ENCODE measurements at places on chromosomes 2 and 18.

GRCh38 chr2:241110089-241110606, 8.1 kb upstream of the MTERF4 start:
- no peak for DNase-seq

GRCh38 chr2:32008805-32009515, 1.8 kb downstream of the MEMO1 start:
- peak; percentile 18 for DNase-seq

- no peak for DNase-seq
Measured at GRCh38 chr18:8041526-8042111, 474.5 kb downstream of the PTPRM start.

GRCh38 chr18:62209046-62209445, 22.0 kb downstream of the RELCH start:
- DNase-seq, result no peak

- no peak for DNase-seq
Measured at GRCh38 chr2:68368654-68369336, 3.7 kb downstream of the PLEK start.

DNA sequence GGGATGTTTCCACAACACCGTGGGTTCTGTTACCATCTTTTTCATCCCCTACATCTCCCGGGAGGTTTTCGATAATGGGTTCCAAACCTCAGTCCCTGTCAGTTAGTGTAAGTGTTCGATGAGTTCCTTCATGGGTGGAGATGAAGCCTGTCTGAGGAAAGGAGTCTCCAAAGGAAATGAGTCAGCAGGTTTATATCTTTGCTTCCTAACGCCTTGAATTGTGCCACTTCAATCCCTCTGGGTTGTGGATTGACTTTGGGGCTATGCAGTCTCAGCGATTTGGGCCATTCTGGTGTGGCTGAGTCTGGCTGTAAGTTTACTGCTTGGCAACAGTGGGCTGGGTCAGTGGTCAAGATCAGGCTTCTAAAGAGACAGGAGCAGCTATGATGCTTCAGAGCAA, 1.2 kb downstream of the SERPINB5 start:
- no peak for DNase-seq

- DNase-seq, result no peak
Measured at GRCh38 chr2:39728941-39729351, 50.1 kb downstream of the THUMPD2 start.

DNA sequence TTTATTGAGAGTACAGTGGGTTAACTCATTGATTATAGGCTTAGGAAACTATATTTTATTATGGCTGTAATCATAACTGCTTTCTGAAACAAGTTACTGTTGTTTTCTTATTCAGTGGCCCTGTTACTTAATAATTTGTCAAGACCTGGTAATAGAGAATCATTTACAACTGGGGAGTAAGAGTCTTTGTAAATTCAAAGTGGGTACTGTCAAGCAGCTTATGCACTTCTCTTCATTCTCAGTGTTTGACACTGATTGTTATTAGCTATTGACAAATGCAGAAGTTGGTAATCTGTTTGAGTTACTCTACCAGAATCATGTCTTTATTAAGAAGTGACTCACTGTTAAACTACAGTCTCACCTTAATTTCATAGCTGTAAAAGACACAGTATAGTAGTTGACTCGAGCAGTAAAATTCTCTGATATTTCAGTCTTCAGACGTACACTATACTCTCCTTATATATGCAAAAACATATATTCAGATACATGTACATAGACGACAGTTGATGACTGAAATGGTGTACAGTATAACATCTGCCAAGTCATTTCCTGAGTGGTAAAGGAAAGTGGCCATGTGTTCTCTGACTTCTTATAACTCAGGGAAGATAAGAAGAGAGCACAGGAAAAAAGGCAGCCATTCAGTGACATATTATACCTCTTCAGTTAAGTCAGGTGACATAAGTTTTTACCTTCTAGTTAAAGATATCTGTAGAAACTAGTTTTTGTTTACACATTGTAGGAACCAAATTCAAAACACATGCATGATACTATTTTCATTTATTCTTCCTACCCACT, 36.0 kb upstream of the TTC27 start:
- no peak for DNase-seq

GRCh38 chr18:39647627-39648534, 2082.3 kb upstream of the CELF4 start:
- no peak for DNase-seq

DNA sequence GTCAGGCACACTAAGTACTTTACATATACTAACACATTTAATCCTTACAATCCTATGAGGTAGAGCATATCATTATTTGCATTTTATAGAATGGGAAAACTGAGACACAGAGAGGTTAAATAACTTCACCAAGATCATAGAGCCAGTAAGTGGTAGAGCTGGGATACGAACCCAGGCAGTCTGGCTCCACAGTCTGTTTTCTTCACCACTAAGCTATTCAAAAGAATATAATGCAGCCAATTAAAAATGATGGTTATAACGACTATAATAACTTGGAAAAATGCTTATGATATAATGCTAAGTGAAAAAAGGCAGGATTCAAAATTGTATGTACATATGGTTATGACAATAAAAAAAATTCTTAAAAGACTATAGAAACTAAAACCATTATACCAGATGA, 7.3 kb downstream of the THOC1 start:
- DNase-seq, result no peak

DNA sequence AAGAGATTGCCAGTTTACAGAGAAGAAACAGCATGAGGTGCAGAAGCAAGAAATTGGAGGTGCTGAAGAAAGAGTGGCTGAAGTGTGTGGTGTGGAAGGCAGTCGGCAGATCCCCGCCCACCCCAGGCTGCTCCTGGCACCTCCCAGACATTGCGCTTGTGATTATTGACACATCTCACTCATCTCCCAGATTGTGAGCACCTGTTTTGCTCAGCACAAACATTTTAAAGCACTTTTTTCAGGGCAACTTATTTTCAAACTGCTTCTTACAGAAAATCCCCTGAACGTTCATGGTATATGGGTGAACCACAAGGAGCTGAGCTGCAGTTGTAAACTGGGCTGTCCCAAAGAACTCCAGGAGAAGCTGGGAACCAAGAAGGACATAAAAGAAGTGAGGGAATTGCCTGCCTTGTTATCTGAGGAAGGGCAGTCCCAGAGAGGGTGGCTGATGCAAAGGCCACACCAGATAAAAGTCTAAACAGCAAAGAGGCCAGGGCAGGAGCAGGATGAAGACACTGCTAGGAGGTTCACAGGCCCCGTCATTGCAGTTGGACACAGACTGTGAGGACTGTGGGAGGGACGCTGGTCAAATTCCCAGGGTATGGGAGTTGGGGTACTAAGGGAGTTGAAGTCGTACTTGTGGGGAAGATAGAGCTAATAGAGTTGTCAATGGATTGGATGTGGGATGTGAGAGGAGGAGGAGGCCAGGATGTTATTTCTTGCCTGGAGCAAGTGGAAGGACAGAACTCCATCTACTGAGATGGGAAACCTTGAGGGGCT, 65.1 kb downstream of the INPP4A start:
- no peak for DNase-seq

- DNase-seq, result no peak
Measured at GRCh38 chr2:70686577-70687460, 81.2 kb downstream of the ADD2 start.

GRCh38 chr18:37980556-37980955, 415.0 kb upstream of the CELF4 start:
- no peak for DNase-seq

- no peak for DNase-seq
Measured at GRCh38 chr2:230068651-230069055, at the start of gene SLC16A14. Gene SLC16A14, minus strand, starts transcription at chr2:230068924. Its CDS starts 9,572 bp downstream, at chr2:230059352.

DNA sequence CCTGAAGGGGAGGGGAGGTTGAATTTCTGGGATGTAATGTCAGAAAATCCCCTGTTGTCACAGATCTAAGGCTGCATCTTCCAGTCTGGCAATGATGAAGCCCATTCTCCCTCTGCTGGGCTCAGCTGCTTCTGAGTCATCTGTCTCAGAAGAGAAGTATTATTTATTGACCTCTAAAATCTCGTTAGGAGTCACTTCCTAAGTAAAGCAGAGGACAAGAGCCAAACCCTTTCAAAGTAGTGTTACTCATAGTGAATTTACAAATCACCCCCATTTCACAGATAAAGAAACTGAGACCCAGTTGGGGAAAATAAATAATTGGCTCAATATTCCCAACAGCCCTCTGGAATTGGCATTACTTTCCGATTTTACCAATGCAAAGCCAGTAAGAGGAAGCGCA, 167.3 kb upstream of the SKOR2 start:
- no peak for DNase-seq

- no peak for DNase-seq
Measured at GRCh38 chr18:34550902-34551301, 159.2 kb upstream of the DTNA start.

- no peak for DNase-seq
Measured at GRCh38 chr2:232183279-232183678, 195.3 kb upstream of the ALPP start.

DNA sequence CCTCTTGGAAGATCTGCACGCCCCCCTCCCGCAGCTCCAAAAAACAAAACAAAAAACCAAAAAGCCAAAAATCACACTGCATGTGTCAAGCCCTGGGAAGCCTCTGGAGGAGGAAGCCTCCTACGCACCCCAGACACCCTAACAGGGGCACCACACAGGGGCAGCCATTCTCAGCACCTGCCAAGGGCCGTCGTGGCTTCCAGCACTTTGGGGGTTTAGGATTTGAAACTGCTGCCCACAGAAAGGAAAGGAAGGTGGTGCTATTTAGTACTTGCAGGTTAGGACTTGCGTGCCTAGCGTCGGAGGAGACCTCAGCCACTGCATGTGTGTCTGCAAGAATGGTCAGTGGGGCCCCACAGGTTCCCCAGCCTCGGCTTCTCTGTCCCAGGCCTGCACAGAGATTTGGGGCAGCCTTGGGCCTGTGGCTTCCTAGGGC, 419 bp upstream of the GPR55 start:
- peak; percentile 37 for DNase-seq

DNA sequence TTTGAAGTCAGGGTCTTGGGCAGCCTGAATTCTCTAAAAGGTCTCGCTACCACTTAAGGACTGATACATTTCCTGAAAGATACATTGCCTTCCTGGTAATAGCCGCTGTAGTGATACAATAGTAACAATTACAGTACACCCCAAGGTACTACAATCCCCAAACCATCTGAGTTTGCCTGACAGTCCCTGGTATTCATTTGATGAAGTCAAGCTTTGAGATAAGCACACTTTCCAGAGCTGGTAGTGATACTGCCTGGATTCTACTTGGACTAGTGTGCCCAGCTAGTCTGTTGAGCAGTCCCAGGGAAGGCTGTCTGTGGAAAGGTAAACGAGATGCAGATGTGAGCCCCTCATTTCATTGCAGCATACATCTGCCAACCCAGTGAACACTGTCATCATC, 24.4 kb upstream of the ITGB6 start:
- DNase-seq, result no peak

DNA sequence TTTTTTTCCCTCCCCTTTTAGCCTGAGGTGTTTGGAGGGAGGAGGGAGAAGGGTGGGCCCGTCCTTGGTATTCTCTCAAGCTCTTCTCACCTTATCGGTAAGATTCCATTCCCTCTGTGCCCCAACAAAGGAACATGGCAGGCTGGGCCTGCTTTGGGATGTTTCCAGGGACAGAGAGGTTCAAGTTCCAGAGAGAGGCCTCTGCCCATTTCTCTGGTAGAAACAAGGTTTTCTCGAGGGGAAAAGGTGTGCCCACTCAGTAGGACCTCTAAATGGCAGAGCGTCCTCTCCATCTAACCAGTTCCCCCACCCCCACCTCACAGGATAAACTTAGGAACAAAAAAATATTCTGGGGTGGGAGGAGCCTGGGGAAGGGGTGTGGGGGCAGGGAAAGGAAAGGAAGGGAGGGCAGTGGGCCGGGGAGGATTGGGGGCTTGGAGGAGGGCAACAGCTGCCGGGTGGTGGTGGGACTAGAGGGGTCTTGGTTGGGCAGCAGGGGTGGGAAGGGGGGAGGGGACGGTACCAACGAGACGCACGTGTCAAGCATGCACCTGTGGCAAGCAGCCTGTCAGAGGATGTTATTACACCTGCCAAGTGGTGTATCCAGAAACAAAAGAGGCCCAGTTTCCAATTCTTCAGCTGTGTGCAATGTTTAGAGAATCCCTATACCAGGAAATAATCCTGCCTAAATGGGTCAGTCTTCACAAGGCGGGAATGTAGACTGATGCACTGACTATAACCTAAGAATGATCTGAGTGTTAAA, 2.1 kb downstream of the PCBP1 start:
- peak; percentile 19 for DNase-seq

DNA sequence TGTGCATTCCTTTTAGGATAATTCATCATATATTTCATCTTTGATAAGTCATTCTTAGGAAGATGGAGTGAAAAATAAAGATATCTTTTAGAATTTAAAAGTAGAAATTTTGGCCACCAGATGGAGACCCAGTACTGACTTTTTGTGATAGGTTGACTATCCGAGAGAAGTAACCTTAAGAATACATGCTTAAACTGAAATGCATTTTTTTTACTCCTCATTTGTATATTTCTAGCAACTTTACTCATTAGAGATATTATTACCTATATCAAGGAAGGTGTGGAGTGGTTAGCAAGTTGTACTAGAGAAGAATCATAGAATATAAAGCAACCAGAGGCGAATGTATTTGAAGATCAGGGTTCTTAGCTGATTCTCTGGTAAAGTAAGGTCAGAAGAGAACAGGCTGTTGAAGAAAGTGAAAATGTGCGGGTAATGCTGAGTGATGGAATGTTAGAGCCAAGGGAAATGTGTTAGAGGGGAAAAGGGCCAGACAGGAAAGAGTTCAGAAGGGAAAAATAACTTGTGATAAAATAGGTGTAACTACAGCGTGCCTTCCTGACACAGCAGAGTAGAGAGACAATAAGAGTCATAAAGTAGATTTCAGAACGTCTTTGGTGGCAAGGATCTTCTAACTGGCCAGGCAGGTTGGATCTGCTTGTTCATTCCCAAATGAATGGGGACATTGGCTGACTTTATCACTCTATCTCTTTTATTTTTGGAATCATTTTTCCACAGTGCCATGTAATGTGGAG, 52.3 kb downstream of the TDRD15 start:
- no peak for DNase-seq

GRCh38 chr2:203225423-203226039, 13.3 kb upstream of the CYP20A1 start:
- no peak for DNase-seq

- no peak for DNase-seq
Measured at GRCh38 chr18:25166113-25166512, 185.9 kb downstream of the ZNF521 start.

DNA sequence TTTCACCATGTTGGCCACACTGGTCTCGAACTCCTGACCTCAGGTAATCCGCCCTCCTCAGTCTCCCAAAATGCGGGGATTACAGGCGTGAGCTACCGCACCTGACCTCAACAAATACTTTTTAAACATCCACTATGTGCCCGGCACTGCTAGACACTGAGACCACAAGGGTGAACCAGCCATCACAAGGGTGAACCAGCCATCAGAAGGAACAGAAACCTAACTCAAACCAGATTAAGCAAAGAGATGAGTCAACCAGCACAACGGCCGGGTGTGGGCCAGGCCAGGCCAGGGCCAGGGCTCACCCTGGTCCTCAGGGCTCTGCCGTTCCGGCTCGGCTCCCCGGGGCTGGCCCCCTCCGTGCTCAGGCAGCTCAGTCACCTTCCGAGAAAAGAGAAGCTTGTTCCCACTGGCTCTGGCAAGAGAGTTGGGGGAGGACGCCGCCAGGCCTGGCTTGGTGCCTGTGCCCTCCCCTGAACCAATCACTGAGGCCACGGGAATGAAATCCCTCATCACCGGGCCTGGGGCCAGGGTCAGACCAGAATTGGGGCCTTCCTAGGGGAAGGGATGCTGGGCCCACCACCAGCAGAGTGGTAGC, 4.4 kb downstream of the TEX44 start:
- DNase-seq, result no peak

- no peak for DNase-seq
Measured at GRCh38 chr2:79824086-79824786, 311.4 kb downstream of the CTNNA2 start.

- DNase-seq, result no peak
Measured at GRCh38 chr2:9613291-9613690, 17.5 kb downstream of the YWHAQ start.

- peak; percentile 48 for DNase-seq
Measured at GRCh38 chr18:2906704-2907549, 60.1 kb downstream of the EMILIN2 start.

All from stimulated activated naive CD4-positive, alpha-beta T cell treated with Interleukin-2 at 50 U/mL for 16 hours (primary cell).